ENCODE measurements at places on chromosomes 11 and 22. TPM values are rescaled to one million over a fixed set of nuclear protein-coding genes. Genes with fewer than 3 reads are reported as not detected.

MRTFA gene
- 44.1 TPM for total RNA-seq

RAB39A gene
- not detected for total RNA-seq

PAMR1 gene
- total RNA-seq = not detected

ABTB2 gene
- total RNA-seq = 0.25 TPM

MB gene
- total RNA-seq = not detected

LRRC74B gene
- total RNA-seq = not detected

CCDC89 gene
- not detected for total RNA-seq

LDHAL6A gene
- not detected for total RNA-seq

DLG2 gene
- 1.1 TPM for total RNA-seq

KRTAP5-7 gene
- not detected for total RNA-seq

LBHD1 gene
- 10.5 TPM for total RNA-seq

SAC3D1 gene
- 18.0 TPM for total RNA-seq

OLFML1 gene
- total RNA-seq = not detected

UCP3 gene
- 1.3 TPM for total RNA-seq

BBOX1 gene
- total RNA-seq = not detected

Measured in endothelial cell of umbilical vein (primary cell).